ENCODE measurements at places on chromosomes 11 and 22.

GRCh38 chr11:128755564-128755963, 61.7 kb downstream of the FLI1 start:
- no peak for DNase-seq

GRCh38 chr11:44837661-44838060, 110.9 kb downstream of the TSPAN18 start:
- DNase-seq, result no peak

DNA sequence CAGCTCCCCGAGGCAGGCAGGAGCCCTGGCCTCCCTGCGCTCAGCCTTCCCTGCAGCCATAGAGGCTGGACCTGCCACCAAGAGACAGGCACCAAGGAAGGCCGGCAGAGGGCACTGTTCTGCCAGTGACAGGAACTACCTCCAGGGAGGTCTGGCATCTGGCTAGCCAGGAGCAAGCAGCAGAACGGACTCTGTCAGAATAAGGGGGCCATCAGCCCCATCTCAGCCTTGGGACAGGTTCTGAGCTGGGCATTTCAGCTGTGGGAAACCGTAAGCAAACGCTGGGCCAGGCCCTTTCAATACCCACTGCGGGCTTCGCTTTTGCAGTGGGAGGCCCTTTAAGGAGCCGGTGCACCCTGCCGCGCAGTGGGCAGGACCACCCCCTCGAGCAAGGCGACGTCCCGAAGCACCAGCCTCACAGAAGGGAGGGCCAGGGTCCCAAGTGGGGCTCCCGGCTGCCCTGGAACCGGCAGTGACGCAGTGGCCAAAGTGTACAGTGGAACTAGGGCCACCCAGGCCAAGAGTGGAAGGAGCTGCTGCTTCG, 18.2 kb downstream of the IFT27 start:
- peak; percentile 53 for DNase-seq

DNA sequence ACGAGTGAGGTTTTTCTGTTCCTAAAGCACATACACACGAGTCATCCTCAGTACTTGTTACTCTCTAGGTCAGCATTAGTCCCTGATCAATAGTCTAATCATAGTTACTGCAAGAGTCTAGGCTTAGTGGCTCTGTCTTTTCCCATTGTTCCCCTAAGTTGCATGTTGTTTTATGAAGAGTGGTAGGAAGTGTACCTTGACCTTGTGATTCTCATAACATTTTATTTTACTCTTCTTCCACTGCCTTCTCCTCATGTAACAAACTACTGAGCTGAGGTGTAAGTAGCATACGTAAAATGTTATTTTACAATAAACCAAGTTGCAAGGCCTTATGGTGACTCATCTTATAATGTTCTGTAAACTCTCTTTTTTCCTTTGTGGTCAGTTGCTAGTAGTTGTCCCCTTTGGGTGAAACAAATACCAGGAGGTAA, 15.0 kb downstream of the METTL15 start:
- DNase-seq, result peak; percentile 53

- DNase-seq, result no peak
Observed at GRCh38 chr22:32994898-32995297, 63.3 kb downstream of the SYN3 start.

GRCh38 chr11:115249061-115249578, 255.1 kb downstream of the CADM1 start:
- no peak for DNase-seq
